ENCODE measurements at places on chromosomes 4 and X.

DNA sequence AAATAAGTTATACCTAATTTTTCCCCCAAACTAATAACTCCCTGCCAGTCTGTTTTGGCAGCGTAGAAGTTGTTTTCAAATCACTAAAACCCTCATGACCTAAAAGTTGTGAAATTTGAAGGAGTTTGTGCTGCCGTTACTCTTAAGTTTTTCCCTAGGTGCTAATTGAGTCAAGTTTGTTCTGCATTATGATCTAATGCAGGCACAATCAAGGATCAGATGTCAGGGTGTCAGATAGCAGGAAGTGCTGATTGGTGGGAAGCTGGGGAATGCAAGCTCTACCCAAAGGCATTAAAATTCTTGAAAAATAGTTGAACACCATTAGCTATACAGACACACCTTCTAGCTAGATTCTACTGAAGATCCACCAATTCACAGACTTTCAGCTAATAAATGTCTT, 51.9 kb downstream of the ARX start:
- DNase-seq: peak; percentile 29

- DNase-seq: no peak
These were observed 16.4 kb downstream of the BANK1 start for GRCh38 chr4:101806914-101807313.

DNA sequence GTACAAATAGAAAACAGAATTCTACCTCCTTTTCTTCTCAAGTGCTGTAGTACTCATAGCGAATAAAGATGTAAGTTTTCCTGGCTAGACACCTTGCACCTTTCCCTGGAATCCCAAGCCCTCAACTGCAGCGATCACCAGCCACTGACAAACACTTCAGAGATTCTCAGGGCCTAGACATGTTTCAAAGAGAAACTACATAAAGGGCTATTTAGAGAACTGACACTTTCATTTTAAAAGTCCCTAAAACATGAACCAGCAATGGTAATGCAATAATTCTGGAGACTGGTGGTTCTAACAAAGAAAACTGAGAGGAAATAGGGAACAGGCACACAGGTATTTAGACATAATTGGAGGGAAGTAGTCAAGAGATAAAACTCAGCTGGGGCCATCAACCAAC, 35.7 kb downstream of the FANCB start:
- no peak for DNase-seq

DNA sequence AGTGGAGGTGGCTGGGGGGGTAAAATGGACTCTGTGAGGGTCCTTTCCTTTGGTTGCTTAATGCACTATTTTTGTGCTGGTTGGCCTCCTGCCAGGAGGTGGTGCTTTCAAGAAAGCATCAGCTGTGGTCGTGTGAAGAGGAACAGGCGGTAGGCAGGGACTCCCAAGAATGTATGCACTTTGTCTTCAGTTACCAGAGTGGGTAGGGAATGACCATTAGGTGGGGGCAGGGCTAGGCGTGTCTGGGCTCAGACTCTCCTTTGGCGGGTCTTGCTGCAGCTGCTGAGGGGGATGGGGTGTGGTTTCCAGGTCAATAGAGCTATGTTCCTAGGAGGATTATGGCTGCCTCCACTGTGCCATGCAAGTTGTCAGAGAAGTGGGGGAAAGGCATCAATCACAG, 509.0 kb downstream of the PCDH19 start:
- DNase-seq: no peak

DNA sequence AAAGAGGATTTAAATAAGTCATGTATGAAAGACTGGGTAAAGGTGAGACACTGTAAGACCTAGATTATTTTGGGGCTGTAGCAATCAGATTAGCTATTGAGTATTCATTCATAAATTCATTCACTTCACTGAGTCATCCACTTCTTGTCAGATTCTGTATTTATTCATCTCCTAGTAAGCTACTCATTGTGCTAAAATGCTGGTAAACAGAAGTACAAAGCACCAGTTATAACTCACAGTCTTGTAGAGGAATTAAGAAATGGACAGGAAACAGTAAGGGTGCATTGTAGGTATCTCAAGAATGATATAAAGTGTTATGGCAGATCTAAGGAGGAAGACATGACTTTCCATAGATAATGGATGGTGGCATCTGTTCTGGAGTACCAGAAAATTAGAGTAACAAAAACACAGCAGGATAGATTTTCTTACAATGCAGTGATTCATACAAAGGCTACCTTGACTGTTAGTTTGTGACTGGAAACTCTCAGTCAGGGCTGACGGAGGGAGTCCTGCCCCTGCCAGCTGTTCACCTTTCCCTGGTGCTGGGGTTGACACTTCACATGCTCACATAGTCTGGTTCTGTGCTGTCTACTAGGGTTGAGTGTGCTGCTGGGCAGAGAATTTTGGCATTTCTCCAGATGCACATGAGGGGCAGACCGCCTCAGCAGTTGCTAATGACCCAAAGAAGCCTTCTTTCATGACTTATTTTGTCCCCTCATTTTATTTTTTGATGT, 26.5 kb upstream of the HAND2 start:
- DNase-seq: no peak
